Ovary (tissue), 10 donors: ENCODE measurements at places on chromosomes 12 and 14.

DNA sequence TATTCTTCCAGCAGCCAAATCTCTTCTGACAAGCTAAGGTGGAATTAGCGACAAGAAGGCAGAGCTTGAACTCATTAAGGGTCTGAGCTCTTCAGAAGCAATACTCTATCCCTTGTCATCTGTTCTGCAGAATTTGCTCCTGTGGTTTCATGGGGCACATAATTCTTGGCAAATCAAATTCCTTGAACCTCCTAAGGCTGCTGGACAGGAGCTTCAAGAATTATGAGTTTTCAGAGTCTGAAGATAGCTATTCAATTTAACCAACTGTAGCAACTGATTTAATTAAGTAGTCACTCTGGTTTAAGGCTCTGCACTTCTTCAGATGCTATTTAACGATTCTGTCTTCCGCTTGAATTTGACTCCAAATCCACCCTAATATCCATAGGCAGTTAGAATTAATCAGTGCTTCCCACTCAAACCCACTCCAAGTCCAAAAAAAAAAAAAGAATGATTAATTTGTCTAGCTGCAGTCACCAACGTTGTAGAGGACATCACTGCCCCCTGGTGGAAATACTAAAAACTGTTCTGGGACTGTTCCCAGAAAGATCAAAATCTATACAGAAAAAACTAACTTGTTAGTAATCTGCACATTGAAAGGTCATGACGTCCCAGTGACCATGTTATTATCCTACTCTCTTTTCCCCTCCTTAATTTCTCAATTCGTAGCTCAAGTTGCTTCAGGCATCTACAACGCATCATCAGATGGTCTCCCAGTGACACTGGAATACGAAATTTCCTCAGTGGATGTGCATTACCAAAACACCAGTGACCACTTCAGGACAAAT is 169.9 kb downstream of the KIF21A start:
- no peak for DNase-seq

DNA sequence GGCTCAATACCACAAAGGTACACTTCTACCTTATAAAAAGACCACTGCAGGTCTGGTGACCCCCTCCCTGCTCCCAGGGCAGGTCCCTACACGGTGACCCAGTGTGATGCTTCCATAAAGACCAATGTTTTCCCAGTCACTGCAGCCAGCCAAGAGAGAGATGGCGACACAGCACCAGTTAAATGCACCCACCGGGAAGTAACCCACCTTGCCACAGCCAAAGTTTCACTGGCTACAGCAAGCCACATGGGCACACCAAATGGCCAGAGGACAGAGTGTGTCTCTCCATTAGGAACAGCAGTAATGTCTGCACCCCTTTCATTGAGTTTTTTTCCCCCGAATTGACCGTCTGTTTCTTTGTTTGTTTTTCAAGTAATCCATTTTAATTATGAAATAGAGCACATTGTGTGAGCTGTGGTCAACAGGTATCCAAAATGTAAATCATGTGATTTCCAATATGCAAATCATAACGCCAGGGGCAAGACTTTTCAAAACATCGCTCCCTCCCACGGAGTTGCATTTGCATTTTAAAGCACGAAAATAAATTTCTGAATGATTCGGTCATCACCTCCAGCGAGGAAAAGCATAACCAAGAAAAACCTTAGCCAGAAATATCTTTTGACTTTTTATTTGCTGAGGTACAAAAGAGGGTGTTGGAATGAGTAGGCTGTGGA is 48.9 kb upstream of the EML1 start:
- no peak for DNase-seq

DNA sequence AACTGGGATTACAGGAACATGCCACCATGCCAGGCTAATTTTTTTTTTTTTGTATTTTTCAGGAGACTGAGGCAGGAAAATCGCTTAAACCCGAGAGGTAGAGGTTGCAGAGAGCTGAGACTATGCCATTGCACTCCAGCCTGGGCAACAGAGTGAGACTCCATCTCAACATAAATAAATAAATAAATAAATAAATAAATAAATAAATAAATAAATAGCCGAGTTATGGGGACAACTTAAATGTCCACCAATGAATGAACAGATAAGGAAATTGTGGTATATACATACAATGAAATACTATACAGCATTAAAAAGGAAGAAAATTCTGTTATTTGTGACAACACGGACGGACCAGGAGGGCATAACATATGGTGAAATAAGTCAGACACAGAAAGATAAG is 325.7 kb downstream of the NELL2 start:
- DNase-seq: no peak

GRCh38 chr12:26628234-26628633 is 204.8 kb downstream of the ITPR2 start:
- no peak for DNase-seq

DNA sequence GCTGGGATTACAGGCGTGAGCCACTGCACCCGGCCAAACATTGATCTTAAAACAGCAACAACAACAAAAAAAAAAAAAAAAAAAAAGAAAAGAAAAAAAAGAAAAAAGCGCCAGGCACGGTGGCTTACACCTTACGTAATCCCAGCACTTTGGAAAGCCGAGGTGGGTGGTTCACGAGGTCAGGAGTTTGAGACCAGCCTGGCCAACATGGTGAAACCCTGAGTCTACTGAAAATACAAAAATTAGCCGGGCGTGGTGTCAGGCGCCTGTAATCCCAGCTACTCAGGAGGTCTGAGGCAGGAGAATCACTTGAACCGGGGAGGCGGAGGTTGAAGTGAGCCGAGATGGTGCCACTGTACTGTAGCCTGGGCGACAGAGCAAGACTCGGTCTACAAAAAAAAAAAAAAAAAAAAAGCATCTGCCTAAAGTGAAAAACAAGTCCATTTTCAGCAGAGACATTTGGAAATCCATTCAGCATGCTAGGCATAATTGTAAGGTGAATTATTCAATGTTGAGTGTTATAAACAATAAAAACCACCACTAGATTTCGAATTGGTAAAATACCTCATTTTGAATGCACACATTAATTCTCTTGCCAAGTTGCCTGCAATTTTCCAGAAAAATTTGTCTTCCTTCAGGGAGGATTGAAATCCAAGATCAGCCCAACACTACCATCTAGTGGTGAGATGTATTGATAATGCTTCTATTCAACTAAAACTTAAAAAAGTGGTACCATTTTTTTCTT is 8.0 kb upstream of the CERS5 start:
- no peak for DNase-seq

DNA sequence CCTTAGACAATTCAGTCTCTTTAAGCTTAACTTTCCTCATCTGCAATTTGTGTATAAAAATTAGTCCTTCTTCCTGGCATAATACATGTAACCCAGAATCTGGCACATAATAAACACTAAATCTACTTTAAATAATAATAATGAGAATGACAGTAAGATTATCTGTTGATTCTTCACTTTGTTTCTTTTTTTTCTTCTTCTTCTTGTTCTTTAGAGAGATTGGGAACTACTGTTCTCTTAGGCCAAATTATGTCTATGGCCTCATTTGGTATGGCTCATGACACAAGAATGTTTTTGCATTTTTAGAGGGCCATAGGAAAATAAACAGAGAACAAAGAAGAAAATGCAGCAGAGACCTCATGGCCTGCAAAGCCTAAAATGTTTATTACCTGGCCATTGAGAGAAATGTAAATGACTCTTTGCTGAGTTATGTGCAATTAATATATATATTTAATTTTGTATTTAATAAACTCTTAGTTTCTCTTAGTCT is 275.8 kb downstream of the SLC6A15 start:
- DNase-seq: no peak

- no peak for DNase-seq
These were observed 52.3 kb downstream of the SOCS2 start for GRCh38 chr12:93624595-93625294.

- no peak for DNase-seq
These were observed 31.7 kb upstream of the A2M start for GRCh38 chr12:9147461-9147860.

GRCh38 chr12:115320451-115320850 is 636.5 kb upstream of the TBX3 start:
- no peak for DNase-seq

GRCh38 chr14:81125536-81125935 is 95.2 kb downstream of the GTF2A1 start:
- DNase-seq: no peak

DNA sequence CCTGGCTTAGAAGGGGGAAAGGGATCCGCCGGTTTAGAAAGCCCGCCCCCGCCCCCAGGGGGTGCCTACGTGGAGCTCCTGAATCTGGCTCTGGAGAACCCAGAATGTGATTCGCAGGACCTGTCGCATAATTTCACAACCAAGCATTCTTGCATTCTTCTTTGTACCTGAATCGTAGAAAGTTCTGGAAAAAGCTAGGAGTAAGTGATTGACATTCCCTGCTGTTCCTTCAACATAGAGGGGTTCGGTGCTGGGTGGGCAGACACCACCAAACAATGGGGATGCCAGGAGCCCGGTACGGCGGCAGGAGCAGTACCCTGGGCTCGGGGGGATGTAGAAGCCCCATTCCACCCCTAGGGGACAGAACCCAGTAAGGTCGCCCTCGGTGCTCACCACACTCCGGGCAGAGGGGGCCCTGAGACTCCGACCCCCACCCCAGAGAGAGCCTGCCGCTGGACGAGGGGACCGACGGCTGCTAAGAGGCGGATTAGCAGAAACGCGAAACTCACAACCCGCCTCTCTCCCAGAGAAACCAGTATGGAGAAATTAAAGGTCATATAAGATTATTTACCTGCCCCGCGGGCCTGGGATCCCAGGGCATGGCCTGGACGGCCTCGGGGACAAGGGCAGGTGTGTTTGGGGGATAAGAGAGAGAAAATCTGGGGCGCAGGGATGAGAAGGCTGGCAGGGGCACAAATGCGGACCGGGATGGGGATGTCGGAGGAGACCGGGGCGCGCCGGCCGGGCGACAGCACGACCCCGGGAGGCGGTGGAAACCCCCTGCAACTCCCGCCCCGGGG is 520 bp downstream of the CSRP2 start:
- peak; percentile 40 for DNase-seq

DNA sequence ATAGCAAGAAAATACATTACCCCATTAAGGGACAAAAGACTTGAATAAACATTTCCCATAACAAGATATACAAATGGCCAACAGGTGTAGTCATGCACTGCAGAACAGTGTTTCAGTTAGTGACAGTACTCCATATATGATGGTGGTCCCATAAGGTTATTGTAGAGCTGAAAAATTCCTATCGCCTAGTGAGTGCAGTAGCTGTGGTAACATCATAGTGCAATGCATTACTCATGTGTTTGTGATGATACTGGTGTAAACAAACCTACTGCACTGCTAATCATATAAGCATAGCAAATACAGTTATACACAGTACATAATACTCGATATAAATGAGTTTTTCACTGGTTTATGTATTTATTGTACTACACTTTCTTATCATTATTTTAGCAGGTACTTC is 168.7 kb downstream of the C12orf75 start:
- no peak for DNase-seq

- DNase-seq: no peak
These were observed 1354.8 kb downstream of the LRFN5 start for GRCh38 chr14:42961509-42961908.

DNA sequence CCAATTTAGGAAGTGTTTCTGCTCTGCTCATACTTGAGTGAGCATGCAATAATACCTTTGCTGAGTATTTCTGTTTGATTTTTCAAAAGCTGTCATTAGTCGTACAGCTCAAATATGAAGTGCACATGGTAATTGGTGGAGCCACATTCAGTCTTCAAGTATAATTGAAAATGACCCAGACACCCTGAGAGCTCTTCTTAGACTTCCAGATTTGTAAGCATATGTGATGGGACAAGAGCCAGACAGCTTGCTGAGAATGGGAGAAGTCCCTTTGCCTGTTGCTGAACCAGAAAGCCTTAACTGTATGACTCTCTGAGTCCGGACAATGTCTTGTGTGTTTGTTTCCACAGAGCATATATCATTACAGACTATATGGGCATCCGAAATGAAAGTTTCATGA is 307.3 kb downstream of the TMEM117 start:
- no peak for DNase-seq

GRCh38 chr12:115355301-115355700 is 671.3 kb upstream of the TBX3 start:
- DNase-seq: no peak

DNA sequence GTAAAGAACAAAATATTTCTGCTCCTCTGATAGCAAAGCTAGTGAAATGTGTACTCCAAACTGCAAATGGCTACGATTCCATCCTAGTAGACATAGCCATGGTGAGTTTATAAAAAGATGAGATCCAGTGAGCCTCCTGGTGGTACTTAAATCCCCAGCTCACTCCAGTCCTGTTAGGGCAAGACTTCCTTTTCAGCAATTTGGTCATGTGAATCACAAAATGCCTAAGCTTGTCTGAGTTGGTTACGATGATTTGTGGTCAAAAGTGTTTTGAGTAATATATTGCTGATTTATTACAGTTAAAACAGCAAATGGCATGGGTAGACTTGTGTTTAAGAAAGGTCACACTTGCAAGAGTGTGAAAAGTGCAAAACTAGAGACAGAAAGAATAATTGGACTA is 102.7 kb upstream of the NAV3 start:
- no peak for DNase-seq

DNA sequence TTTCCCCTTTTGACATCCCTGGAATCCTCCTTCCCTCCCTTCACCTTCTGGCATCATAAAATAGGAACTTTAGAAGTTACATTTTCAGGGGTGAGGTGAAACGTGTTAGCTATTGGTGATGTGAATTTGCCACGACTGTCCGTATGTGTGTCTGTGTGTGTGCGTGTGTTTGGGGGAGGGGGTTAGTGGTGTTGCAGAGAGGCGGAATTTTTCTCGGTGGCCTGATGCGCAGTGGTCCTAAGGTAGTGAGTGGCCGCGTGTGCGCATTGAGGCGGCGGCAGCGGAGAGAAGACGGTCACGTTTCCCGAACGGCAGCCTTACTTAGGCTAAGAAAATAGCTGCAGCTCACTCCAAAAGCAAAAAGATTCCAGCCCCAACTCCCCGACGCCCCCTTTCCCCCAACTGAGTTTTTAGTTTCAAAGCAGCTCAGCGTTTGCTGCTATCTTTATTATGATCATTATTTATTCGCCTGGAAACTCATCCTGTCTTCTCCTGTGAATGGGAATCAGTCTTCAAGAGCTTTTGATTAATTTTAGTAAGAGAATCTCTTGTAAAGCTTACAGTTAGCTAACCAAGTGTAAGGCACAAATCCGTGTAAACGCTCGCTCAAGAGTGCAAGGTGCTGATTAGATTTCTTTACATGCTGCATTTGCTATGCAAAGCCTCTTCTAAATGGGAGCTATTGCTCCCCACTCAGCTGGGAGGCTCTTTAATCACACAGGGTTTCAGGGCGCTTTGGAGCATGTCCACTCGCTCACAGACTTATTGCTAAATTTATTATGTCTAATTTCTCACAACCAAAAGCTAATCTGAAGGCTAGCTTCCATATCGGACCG is 4.7 kb downstream of the FLRT2 start:
- peak; percentile 38 for DNase-seq

DNA sequence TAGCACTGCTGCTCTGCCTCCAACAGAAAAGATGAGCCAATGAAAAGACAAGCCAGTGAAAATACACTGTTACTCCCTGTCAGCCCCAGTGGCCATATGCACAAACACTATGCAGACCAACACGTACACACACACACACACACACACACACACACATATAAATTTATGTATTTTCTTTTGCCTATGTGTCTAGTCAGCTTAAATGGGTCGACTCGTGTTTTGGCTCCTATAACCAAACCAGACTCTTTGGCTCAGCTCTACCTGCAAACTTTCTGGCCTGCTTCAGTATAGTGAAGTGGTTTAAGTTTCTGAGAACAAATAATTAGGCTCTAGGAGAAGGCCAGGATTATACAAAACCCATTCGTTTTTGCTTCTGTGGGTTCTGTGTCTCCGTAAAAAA is 30.3 kb upstream of the PMCH start:
- DNase-seq: no peak
